WTC11 (cell line): ENCODE measurements at places on chromosomes 5 and 9. TPM values are rescaled to one million over a fixed set of nuclear protein-coding genes. Genes with fewer than 3 reads are reported as not detected.

- DNase-seq = no peak
Observed at GRCh38 chr9:7259544-7260241, 501.9 kb downstream of the KDM4C start.

OR13C5 gene
- total RNA-seq = not detected in 3 replicates

SLC24A2 gene
- total RNA-seq = 5.6 to 8.0 TPM (median 7.1 TPM) in 3 replicates

DNA sequence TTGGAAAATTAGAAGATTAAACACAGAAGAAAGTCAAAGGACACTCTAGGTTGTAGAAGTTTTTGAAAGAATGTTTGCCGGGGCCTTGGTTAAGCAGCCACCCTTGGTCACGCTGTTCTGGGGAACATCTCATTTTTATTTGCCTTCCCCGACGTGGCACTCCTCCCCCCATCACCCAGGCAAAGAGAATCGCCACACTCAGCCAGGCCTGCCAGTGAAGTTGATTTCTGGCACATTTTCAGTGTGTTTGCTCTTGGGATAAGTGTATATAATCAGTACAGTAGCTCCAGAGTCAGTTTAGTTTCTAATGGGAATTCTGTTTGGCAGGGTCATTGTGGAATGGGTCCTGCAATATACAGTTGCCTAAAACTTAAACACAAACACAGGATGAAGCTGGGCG lies 243.5 kb downstream of the ZSWIM6 start:
- no peak for DNase-seq

SPARC gene
- total RNA-seq = 357 to 418 TPM (median 358 TPM) in 3 replicates

DNA sequence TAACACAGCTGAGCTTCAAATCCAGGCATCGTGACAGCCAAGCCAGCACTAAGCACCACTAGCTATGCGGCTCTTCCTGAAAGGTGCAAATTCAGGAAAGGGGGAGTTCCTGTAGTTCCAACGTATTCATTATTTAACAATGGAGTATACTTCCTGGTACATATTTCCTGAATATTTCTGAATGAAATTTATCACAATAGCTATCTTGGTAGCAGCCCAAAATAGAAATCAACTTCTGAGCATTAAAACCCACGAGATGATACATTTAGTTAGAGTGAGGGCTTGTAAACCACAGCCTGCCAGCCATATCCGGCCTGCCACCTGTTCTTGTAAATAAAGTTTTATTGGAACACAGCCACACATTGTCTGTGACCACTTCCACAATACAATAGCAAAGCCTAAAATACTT lies 109.7 kb upstream of the RETREG1 start:
- no peak for DNase-seq

- DNase-seq = no peak
Observed at GRCh38 chr9:108182950-108183381, 672.8 kb downstream of the ACTL7B start.

DNA sequence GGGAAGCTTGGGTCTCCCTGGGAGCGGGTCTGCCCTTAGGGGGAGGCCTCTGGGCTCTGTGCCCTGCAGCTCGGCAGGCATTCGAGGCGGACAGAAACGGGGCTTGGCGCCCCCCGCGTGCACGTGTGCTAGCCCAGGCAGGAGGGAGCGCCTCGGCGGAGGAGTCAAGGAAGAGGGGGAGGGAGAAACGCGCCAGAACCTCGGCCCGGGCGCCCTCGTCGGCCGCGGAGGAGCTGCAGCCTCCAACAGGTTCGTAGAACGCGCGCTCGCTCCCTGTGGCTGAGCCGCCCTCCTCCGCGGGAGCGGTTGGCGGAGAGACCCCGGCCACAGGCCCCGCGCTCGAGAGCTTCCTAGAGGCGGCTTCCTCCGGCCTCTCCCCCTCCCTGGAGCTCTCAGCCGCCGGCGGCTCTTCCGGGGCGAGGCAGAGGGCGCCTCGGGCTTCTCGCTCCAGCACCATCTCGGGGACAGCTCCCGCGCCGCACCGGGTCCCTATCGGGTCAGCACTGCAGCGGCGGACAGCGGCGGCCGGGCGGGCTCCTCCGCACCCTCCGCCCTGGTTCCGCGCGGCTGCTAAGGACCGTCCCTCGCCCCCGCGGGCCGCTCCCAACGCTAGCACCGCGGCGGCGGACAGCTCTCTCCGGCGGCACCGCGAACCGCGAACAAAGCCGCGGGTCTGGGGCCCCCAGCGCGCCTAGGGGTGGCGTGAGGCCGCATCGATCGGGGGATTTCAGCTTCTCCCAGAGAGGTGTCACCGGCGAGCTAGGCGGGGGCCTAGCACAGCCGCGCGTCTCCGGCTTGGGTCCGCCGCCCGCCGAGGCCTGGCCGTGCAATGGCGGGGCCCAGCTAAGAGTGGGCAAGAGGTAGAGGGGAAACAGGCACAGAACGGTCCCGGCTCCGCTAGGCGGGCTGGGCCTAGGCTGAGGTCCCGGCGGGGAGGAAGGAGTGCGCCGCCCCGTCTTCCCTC lies 74.6 kb upstream of the CPLX2 start:
- peak; percentile 94 for DNase-seq

DNA sequence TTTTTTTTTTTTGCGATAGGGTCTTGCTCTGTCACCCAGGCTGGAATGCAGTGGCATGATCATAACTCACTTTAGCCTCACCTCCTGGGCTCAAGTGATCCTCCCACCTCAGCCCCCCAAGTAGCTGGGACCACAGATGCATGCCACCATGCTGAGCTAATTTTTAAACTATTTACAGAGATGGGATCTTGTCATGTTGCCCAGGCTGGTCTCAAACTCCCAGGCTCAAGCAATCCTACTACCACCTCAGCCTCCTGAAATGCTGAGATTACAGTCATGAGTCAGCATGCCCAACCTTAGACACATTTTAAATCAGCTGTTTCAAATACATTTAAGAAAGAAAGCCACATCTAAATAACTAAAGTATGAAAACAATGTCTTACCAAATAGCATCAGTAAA lies 439.0 kb downstream of the EBF1 start:
- no peak for DNase-seq

DNA sequence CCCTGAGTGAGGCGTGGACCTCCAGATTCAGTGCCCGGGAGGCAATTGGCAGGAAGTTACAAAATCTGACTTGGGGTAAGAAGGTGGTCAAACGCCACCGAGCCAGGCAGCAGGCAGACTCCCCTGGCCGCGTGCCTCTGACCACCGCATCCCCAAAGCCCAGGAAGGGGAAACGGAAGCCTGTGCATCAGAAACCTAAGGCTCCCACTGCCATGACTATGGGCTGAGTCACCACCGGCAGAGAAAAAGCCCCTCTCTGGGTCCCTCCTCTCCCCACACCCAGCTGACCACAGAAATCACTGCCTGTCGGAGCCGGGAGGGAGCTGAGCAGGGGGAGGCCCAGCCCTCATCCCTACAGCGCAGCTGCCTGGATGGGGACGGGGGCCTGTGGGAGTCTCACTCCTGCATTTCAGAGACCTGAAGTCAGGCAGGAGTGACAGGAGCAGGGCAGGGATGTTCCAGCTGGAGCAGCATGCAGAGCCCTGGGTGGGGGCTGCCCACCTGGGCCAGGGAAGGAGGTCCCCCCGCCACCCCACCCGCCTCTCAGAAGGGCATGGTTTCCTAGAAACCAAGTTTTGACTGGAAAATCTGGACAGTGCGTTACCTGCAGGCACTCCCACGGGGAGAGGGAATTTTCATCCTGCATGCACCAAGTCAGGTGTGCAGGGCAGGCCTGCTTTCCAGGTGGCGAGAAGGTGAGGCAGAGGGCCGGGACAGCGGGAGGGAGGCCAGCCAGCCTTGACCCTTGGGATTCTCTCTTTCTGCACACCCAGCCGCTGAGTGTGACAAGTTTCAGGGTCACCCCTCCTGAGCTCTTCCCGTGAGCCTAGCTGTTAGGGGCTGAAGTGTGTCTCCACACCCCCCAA lies 68.2 kb downstream of the LRSAM1 start:
- DNase-seq = no peak

VCP gene
- 305 to 386 TPM (median 329 TPM) in 3 replicates for total RNA-seq

TEX48 gene
- not detected in 3 replicates for total RNA-seq

CA9 gene
- 1.0 to 2.1 TPM (median 1.4 TPM) in 3 replicates for total RNA-seq

DNA sequence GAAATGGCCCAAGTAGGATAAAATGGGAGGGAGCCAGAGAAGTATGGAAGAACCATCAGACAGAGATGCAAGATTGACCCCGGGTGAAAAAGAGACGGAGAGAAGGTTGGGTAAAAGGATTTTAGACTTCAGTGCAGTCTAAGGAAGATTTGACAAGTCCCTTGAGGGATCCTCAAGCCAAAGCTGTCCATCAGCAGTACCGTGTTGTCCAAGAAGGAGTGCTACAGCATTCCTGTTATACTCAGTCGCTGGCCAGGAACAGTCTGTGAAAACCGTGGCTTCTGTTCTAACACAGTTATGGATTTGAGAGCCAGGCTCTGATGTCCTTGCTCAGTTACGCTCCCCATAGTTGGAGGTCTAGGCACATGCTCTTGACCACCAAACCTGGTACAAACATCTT lies 383.9 kb upstream of the DAB2 start:
- DNase-seq = no peak

GRCh38 chr5:74044936-74045335 lies 418.9 kb downstream of the ARHGEF28 start:
- no peak for DNase-seq

DNA sequence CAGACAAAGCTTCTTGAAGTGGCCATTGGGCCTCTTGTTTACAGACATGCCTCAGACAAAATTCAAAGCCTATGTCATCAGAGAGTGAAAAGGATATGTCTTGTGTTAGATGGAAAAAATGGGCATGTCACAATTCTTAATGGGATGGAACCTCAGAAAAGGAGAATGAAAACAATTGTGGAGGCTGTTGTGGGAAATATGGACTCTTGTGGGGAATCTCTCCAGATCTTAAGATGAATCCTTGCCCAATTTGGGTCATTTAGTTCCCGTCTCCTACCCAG lies 19.5 kb downstream of the SLC22A5 start:
- DNase-seq = no peak

GRCh38 chr5:162684145-162684544 lies 616.6 kb downstream of the GABRG2 start:
- DNase-seq = no peak

DNA sequence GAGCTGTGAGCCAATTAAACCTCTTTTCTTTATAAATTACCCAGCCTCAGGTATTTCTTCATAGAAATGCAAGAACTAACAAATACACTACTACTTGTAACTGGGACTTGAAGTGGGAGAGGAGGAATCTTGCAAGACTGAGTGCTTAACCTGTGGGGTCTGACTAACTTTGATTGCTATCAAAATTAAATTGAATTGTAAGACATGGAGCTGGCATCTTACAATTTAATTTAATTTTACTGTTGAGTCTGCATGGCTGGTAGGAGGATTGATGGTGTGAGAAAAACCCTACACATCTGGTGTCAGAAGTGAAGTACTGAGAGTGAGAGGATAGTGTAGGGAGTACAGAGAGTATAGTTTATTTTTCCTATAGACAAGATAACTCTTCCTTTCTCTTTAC lies 1259.9 kb downstream of the CDH12 start:
- DNase-seq = no peak

GKAP1 gene
- 6.1 to 8.0 TPM (median 7.8 TPM) in 3 replicates for total RNA-seq

- no peak for DNase-seq
Observed at GRCh38 chr9:96246267-96246671, 55.7 kb downstream of the HSD17B3 start.

C5orf52 gene
- total RNA-seq = not detected in 3 replicates

ZNF883 gene
- total RNA-seq = 22.0 to 25.4 TPM (median 22.6 TPM) in 3 replicates

CCDC187 gene
- 0.02 to 0.04 TPM in 2 of 3 replicates, not detected in the other for total RNA-seq

GRCh38 chr9:35842795-35843194 lies 13.8 kb downstream of the TMEM8B start:
- DNase-seq = no peak

GRCh38 chr5:67652201-67652600 lies 455.6 kb upstream of the CD180 start:
- DNase-seq = no peak

- peak; percentile 33 for DNase-seq
Observed at GRCh38 chr5:122429545-122430318, 117.7 kb downstream of the SNCAIP start.

DNA sequence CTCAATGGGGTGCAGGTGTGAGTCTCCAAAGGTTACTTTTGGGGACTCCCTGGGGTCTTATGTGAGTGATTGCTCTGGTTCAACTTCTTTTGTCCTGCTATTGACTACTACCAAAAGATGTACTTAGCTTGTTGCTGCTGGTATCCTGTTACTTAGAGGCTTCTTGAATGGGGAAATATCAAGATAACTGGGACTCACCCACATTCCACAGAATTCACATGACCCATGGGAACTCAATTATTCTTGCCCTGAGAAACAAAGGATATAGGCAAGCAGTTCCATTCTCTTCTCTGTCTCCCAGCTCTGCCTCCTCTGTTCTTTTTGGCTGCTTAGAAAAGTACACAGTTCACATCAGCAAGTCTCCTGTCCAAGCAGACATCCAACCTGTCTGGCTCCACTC lies 105.9 kb downstream of the UNC13B start:
- DNase-seq = no peak

DNA sequence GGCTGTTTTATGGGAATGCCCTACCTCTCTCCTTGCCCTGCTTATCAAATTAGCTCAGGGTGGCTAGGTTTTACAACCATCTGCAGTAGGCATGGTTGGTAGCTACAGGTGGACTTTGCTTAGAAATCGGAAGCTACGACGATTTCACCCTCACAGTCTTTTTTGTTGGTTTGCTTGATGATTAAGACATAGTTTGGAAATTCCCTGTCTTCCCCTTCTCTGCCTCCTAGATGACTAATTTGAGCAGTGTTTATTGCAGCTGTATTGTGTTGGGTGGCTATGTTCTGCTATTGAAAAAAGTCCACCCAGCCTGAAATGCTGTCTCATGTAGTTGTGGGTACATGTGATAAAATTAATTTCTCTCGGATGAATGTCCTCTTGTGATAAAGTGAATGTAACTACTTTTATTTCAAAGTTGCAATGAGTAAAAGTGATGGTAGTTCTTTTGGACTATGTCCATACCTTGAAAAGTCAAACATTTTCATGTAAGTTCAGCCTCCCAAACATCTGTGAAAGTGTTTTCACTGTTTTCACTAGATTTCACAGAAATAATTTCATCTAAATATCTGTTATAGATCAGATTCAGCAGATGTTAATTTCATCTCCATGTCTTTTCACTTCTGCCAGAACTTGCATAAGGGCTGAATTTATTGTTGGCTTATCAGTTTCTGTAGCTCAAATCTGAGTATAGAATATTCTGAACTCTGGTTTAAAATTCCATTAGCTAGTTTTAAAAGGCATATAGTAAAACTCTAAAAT lies 37.3 kb upstream of the FYB1 start:
- no peak for DNase-seq

- no peak for DNase-seq
Observed at GRCh38 chr5:153153086-153153485, 337.4 kb upstream of the GRIA1 start.

CCDC180 gene
- total RNA-seq = 5.9 to 7.4 TPM (median 6.5 TPM) in 3 replicates

DNA sequence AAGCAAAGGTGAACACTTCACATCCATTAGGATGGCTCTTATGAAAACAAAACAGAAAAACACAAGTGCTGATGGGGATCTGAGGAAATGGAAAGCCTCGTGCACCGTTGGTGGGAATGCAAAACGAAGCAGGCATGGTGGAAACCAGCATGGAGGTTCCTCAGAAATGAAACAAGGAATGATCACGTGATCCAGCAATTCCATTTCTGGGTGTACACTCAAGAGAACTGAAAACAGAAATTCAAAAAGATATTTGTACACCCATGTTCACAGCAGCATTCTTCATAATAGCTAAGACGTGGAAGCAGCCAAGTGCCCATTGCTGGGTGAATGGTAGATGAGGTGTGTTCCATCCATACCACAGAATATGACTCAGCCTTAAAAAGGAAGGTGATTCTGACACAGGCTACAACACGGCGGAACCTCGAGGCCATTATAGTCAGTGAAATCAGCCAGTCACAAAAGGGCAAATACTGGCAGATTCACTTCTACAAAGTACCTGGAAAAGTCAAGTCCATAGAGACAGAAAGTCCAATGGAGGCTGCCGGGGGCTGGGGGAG lies 87.2 kb upstream of the RAPGEF1 start:
- DNase-seq = no peak

LCN12 gene
- 1.9 to 4.7 TPM (median 3.4 TPM) in 3 replicates for total RNA-seq

TAF11L10 gene
- total RNA-seq = not detected in 3 replicates

GRCh38 chr9:127853312-127854183 lies 910 bp downstream of the ENG start:
- DNase-seq = no peak
